ENCODE measurements at places on chromosomes 2 and 18.
A peak's percentile ranks its signal among the peaks of the same experiment; 100 is the strongest.

- DNase-seq, result no peak
These were observed 79.2 kb upstream of the IL1R2 start for GRCh38 chr2:101912545-101912944.

DNA sequence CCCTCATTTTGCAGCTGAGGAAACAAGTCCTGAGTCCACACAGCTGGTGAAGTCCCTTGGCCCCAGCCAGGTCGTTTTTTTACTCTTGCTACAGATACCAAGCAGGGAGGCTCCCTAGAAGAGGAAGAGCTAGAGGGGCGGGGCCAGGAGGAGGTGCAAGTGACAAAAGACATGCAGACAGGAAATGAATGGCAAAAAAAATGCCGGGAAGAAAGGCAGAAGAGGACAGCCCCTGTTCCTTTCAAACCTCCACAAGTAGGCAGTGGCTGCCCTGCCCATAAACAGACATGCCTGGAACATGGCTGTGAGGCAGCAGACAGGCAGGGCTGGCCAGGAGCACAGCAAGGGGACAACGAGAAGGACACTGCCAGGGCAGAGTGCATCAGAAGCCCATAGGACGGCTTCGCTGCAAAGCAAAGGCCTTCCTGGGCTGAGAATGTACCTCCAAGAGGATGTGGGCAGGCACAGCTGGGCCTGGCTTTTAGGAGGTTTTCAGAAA lies 108.7 kb downstream of the ZBTB7C start:
- no peak for DNase-seq

- DNase-seq, result no peak
These were observed 617.0 kb upstream of the CDH2 start for GRCh38 chr18:28793901-28794300.

DNA sequence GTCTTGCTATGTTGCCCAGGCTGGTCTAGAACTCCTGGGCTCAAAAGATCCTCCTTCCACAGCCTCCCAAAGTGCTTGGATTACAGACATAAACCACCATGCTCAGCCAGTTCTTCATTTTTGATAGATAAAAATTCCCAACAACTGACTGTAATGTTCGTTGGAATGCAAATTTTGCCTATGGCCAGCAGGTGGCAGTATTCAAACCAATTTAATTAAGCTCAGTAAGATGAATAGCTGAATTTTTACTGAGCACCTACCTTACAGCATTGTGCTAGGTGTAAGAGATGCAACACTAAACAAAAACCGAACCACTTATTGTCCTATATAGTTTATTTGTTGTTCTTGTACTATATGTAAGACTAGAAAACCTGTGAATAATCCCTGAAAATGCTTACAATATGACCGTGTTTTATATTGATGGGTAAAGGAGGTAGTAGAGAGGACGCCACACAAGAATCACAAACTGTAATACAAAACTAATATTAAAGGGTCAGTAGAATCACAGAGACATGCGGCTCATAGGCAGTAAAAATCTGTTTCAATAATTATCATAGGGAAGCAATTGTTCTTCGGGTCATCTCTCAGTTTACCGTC lies 8.2 kb upstream of the TMEM182 start:
- no peak for DNase-seq

DNA sequence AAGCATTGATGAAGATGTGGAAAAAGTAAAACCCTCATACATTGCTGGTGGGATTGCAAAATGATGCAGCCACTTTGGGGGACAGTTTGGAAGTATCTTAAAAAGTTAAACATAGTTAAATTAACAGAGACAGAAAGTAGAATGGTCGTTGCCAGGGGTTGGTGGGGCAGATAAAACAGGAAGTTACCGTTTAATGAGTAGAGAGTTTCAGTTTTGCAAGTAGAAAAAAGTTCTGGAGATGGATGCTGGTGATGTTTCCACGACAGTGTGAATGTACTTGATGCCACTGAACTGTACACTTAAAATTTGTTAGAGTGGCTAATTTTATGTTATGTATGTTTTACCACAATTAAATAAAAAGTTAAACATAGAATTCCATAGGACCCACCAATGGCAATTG lies 44.5 kb upstream of the EGR4 start:
- DNase-seq, result no peak

DNA sequence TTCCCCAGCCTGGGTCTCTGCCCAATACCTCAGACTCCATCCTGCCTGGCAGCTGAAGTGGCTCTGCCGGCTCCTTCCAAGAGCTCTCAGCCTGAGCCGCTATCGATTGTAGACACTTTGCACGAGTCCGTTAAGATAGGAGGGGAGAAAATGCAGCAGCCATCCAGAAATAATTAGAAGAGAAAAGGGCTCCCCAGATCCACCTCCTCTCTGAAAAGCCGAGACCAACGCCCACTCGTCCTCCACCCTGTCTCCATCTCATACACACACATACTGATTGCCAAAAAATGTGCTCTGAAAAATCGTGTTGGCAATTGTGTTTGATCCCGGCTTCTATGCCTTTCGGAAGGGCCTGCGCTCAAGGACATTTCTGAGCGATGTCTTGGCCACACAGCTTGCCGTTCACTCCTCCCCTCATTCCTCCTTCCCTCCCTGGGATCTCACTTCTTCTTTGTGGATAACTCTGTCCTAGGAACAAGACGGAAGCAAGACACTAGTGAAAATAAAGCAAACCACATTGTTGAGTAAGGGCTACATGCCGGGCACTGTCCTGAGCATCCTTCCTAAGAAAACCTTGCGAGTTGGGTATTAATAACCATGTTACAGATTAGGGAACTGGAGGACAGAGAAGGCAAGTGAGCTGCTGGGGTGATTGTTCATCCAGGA lies 372.8 kb upstream of the MYT1L start:
- DNase-seq, result no peak

DNA sequence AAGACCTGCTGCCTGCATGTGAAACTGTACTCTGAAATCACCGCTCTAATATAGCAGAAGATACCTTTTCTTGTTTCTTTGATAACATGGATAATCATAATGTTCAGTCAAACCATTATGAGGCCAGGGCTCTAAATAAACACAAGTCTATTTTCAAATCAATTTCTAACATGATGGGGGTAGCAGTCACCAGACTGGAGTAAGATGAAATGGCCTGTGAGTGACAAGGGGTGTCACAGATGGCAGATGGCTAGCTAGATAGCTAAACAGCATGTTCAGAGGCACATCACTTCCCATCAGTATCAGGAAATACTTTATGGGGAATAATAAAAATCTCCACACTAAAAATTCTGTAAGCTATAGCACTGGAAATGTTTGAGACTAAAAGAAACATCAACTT lies 14.0 kb downstream of the MBD2 start:
- no peak for DNase-seq

GRCh38 chr2:10835052-10835970 lies 22.7 kb upstream of the PDIA6 start:
- DNase-seq, result peak; percentile 54

DNA sequence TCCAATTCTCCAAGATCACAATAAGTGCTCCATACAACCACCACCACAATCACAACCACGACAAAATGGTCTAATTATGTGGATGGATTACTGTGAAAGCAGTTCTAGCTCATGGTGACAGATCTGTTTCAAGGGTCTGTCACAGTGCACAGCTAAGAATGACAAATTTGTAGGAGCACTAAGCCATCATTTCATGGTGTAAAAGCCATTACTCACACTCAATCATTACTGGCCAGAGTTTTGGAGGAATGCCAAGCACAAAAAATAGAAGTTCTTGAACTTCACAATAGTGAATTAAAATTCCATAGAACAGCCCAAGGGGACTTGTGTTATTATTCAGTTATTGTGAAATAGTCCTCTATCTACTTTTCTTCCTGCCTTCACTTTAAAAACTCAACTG lies 2.3 kb downstream of the CPS1 start:
- no peak for DNase-seq

- DNase-seq, result no peak
These were observed 44.5 kb upstream of the RMND5A start for GRCh38 chr2:86675511-86676015.

DNA sequence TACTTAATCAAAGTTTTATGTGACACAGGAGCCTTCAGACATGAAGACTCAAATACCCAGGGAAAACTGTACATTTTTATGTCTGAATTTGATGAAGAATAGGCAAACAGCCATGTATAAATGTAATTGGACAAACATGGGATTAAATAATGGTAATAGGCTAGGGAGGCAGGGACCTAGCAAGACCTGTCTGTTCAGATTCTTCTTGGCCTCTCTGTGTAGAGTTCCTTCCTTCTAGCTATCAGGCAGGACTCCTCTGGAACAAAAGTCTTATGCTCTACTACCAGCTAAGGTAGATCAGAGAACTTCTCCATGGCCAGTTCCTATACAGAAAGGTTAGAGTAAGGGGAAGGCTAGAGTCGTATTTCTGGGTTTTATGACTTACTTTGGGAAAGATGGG lies 9.5 kb upstream of the PARD3B start:
- DNase-seq, result no peak

DNA sequence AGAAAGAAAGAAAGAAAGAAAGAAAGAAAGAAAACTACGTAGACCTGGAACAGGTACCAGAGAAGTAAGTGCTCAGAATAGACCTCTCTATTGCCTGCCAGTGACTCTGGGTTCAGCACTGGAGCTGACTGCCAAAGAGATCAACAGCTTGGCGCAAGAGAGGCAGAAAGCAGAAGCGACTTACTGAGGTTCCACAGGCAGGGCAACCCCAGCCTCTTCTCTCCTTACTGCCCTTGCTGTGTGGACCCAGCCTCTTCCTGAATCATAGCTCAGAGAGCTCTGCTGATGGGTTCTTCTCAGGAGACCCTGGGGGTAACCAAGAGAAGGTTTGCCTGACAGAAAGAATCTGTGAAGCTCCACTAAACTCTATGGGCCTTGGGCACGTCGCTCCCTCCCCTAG lies 7.1 kb downstream of the CAPN13 start:
- no peak for DNase-seq

DNA sequence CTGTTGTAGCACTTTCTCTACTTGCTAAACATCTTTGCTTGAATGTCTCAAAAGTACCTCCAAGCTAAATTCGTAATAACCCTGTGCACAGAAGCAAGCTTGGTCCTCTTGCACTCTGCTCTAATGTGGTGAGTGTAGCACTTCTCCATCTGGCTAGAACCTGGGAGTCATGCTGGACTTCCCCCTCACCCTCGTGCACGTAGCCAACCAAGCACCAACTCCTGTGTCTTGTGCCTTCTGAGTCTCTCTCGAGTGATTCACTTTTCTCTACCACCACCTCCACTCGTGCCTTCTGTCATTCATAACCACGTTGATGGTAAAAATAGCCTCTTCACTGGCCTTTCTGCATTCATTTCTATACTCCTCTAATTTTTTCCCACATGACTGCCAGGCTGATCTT lies 91.9 kb upstream of the KCNE4 start:
- no peak for DNase-seq

- no peak for DNase-seq
These were observed 2.3 kb downstream of the LHCGR start for GRCh38 chr2:48753228-48753627.

GRCh38 chr18:67179726-67180125 lies 336.8 kb downstream of the DSEL start:
- no peak for DNase-seq

- no peak for DNase-seq
These were observed 55.1 kb downstream of the CDH19 start for GRCh38 chr18:66548747-66549146.

GRCh38 chr2:227643990-227644551 lies 22.5 kb upstream of the SCYGR5 start:
- DNase-seq, result no peak

DNA sequence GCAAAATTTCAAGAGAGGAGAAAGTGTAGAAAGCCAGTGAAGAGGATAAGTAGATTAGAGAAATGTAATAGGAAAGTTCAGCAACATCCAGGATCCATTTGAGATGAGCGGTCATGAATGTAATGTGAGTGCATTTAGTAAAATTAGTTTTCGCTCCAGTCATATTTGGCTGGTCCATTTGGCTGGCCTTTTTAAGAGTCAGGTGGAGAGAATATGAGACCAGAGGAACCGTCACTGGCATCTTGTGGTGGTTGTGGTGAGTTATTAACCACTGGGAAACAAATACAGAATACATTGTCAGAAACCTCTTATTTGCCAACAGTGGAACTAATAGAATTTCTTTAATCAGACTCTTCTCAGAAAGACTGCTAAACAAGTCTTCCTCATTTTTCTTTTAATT lies 1064.3 kb upstream of the CDH2 start:
- DNase-seq, result no peak

DNA sequence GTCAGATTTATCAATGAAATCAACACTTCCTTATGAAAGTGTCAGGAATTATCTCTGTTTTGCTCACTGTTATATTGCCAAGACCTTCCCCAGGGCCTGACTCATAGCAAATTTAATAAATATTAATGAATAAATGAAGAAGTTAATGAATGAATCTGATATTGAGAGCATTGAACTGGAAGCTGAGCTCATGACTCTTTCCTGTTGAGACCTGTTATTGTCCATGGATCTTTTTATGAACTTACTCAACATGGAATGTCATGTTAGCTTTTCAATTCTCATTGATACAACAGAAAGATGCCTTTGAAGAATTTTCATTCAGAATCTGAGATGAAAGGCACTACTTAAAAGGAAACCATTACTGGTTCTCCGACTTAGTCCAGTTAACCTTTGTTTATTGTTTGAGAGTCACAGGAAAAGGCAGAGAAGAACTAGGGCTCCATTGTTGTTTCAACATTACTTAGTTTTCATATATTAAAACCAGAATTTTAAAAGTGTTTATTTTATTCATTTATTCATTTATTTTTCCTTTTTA lies 90.4 kb upstream of the UNC80 start:
- DNase-seq, result no peak

DNA sequence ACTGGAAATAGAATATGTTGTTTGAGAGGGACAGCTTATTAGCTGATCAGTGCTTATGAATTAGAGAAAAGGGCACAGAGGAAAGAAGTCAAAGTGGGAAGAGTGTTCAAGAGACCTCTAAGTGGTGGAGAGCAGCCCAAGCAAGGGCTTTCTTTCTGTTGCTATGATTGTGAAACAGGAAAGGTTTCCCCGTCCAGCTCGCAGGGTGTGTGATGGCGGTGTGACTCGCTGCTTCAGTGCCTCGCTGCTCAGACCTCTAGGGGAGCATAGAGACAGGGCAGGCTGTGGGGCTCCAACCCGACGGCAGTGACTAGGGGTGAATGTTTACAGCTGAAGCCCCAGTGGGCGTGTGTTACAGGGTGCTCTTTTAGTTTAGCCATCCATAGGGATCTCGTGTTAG lies 166.5 kb upstream of the COPS8 start:
- no peak for DNase-seq

- DNase-seq, result no peak
These were observed 24.4 kb downstream of the EIF4E2 start for GRCh38 chr2:232574674-232575403.

- DNase-seq, result no peak
These were observed 297.1 kb downstream of the ASXL3 start for GRCh38 chr18:33875029-33875565.

- DNase-seq, result no peak
These were observed 815 bp downstream of the CNDP1 start for GRCh38 chr18:74534981-74535649.

GRCh38 chr2:43139996-43140621 lies 86.3 kb downstream of the ZFP36L2 start:
- no peak for DNase-seq

All from stimulated activated CD4-positive, alpha-beta T cell treated with anti-CD3 and anti-CD28 coated beads, Interleukin-1b, Interleukin-23, amount 100 ng/mL, for 1 hour (primary cell).